ENCODE measurements at places on chromosomes 7 and 10.

- peaks cover 3% of the 10 kb centered on the region for H3K4me1 ChIP-seq
- no peak overlapping the region for H3K4me3 ChIP-seq
- no peaks in the 10 kb centered on the region for H3K36me3 ChIP-seq
- DNase-seq, result peak; percentile 65
- H3K27me3 ChIP-seq, result peaks cover 11% of the 10 kb centered on the region
Measured at GRCh38 chr7:108529341-108529740, 3.4 kb upstream of the PNPLA8 start.

DNA sequence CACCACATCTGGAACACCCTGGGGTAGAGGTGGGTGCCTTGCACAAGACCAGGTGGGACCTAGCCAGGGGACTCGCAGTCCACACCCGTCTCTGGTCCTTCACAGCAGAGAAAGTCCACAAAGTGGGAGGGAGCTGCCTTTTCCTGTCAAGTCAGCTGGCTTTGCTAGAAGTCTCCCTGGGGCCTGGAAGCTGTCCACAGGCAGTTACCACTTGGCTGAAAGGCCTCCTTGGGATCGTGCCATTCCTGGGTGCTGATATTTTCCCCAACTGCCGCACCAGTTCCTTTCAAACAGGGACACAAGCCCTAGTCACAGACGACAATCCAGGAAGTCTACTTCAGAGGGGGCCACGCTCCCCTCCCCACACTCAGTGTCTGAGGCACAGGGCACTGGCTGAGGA is 75.4 kb downstream of the AFAP1L2 start:
- no peaks in the 10 kb centered on the region for H3K4me1 ChIP-seq
- no peaks in the 10 kb centered on the region for H3K27me3 ChIP-seq
- no peaks in the 10 kb centered on the region for H3K36me3 ChIP-seq
- no peak for DNase-seq

GRCh38 chr7:17680943-17681351 is 259.3 kb downstream of the SNX13 start:
- H3K27ac ChIP-seq, result no peak overlapping the region
- no peak for DNase-seq
- no peaks in the 10 kb centered on the region for H3K27me3 ChIP-seq
- H3K4me1 ChIP-seq, result peaks cover 10% of the 10 kb centered on the region

GRCh38 chr10:43794181-43794815 is 145.6 kb upstream of the ZNF32 start:
- H3K4me1 ChIP-seq, result no peaks in the 10 kb centered on the region
- no peaks in the 10 kb centered on the region for H3K27me3 ChIP-seq
- DNase-seq, result peak; percentile 22
- no peak overlapping the region for H3K27ac ChIP-seq
- no peaks in the 10 kb centered on the region for H3K36me3 ChIP-seq

DNA sequence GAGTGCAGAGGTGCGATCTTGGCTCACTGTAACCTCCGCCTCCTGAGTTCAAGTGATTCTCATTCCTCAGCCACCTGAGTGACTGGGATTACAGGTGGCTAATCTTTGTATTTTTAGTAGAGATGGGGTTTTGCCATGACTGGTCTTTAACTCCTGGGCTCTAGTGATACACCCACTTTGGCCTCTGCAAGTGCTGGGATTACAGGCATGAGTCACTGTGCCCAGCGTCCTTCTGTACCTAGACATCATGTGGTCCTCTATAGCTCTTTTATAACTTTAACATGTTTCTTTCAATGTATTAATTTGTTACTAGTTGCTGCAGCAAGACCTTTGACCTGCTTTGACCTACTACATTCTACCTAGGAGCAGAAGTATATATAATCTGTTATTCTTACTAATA is 38.7 kb upstream of the BICC1 start:
- no peak overlapping the region for H3K27ac ChIP-seq
- H3K4me1 ChIP-seq, result no peaks in the 10 kb centered on the region
- no peaks in the 10 kb centered on the region for H3K27me3 ChIP-seq
- H3K4me3 ChIP-seq, result no peak overlapping the region

DNA sequence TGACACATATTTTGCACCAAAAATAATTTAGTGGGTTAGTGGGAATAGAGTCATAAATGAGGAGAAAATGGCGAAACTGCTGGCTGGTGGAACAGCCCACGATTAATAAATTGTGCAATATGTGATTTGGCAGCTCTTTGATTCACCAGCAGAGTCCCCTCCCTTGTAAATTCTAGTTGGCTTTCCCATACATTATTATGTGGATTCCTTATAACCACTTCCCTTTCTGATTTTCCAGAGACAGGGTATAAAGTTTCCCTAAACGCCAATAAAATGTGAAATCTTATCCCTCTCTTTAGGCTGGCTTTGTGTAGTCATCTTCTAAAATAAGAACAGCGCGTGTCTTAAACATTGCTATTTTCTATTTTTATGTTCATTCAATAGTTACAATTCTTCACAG is 149.4 kb upstream of the FERD3L start:
- DNase-seq, result no peak
- no peaks in the 10 kb centered on the region for H3K36me3 ChIP-seq
- no peak overlapping the region for H3K4me3 ChIP-seq
- H3K27me3 ChIP-seq, result no peaks in the 10 kb centered on the region

- DNase-seq, result no peak
- no peak overlapping the region for H3K4me3 ChIP-seq
Measured at GRCh38 chr7:2602406-2603043, 29.3 kb upstream of the TTYH3 start.

- no peaks in the 10 kb centered on the region for H3K4me1 ChIP-seq
- no peaks in the 10 kb centered on the region for H3K27me3 ChIP-seq
- H3K4me3 ChIP-seq, result no peak overlapping the region
- H3K36me3 ChIP-seq, result no peaks in the 10 kb centered on the region
Measured at GRCh38 chr10:72802763-72803505, 90.6 kb upstream of the OIT3 start.

- H3K27me3 ChIP-seq, result no peaks in the 10 kb centered on the region
- no peak overlapping the region for H3K4me3 ChIP-seq
- H3K27ac ChIP-seq, result no peak overlapping the region
- no peaks in the 10 kb centered on the region for H3K36me3 ChIP-seq
- DNase-seq, result no peak
Measured at GRCh38 chr7:50851891-50852290, 69.2 kb upstream of the GRB10 start.

GRCh38 chr10:90997670-90998069 is 76.8 kb upstream of the ANKRD1 start:
- DNase-seq, result no peak
- peaks cover 3% of the 10 kb centered on the region for H3K4me1 ChIP-seq
- H3K36me3 ChIP-seq, result no peaks in the 10 kb centered on the region
- H3K4me3 ChIP-seq, result no peak overlapping the region
- no peaks in the 10 kb centered on the region for H3K27me3 ChIP-seq

- H3K27ac ChIP-seq, result no peak overlapping the region
- no peaks in the 10 kb centered on the region for H3K36me3 ChIP-seq
- peaks cover 6% of the 10 kb centered on the region for H3K4me1 ChIP-seq
- H3K27me3 ChIP-seq, result no peaks in the 10 kb centered on the region
- no peak overlapping the region for H3K4me3 ChIP-seq
Measured at GRCh38 chr7:131188367-131189339, 139.0 kb upstream of the MKLN1 start.

DNA sequence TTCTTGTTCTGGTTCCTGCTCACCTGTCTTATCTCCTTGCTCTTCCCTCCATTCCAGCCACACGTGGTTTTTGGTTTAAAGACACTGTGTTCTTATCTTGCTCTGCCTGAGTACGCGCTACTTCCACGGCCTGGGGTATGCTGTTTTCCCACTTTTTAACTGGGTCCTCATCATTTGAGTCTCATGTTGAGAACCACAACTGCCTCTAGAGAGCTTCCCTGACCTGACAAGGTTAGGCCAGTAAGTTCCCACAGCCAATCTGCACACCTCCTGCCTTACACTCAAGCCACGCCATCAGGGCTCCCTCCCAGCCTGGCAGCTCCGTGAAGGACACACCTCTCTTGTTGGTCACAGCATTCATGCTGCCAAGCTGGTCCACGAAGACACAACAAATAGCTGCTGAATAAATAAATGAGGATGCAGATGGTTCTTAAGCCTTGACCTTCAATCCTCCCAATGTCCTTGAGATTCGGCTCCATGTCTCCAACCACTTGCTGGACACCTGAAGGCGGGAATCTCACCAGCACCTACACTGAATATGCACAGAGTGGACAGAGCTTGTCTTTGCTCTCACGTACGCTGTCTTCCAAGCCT is 201.7 kb upstream of the KLF14 start:
- H3K27me3 ChIP-seq, result no peaks in the 10 kb centered on the region
- no peak overlapping the region for H3K27ac ChIP-seq
- no peak for DNase-seq
- H3K4me1 ChIP-seq, result no peaks in the 10 kb centered on the region
- no peak overlapping the region for H3K4me3 ChIP-seq

DNA sequence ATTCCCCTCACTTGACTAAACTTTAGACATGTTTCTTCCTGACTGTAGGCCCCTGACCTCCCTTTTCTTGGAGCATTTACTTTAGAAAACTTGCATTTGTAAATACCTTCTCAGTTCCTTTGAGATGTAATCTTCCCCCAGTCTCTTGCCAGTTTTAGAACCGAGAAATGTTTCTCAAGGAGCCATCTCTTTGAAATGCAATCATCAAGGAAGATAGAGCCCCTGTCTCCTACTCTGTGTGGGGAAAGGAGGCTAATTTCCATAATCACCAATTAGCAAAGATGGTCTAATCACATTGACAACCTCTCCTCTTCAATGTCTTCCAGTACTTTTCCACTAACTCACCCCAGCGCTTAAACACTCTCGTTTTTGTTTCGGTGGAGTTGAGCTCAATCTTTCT is 70.0 kb upstream of the SMIM30 start:
- H3K27me3 ChIP-seq, result peaks cover 5% of the 10 kb centered on the region
- no peak overlapping the region for H3K4me3 ChIP-seq
- H3K4me1 ChIP-seq, result no peaks in the 10 kb centered on the region
- H3K27ac ChIP-seq, result no peak overlapping the region
- no peaks in the 10 kb centered on the region for H3K36me3 ChIP-seq

DNA sequence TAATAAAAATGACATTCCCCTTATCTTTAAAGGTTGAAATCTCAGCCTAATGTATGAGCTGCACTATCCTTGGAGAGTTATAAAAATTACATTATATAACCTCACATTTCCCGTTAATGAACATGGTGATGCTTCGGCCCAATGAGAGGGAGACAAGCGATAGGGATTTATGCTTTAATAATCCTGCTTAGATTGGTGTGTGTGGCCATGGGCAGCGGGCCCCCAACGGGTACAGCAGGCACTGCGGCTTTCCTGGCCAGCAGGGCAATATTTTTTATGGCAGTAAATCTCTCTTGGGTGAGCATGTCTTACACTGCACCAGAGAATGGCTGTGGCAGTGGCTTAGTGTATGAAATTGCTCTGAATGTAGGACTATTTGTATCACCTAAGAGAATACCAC is 246.3 kb downstream of the GFRA1 start:
- DNase-seq, result no peak
- no peaks in the 10 kb centered on the region for H3K4me1 ChIP-seq
- H3K27ac ChIP-seq, result no peak overlapping the region
- H3K36me3 ChIP-seq, result no peaks in the 10 kb centered on the region
- no peaks in the 10 kb centered on the region for H3K27me3 ChIP-seq
- H3K4me3 ChIP-seq, result no peak overlapping the region

DNA sequence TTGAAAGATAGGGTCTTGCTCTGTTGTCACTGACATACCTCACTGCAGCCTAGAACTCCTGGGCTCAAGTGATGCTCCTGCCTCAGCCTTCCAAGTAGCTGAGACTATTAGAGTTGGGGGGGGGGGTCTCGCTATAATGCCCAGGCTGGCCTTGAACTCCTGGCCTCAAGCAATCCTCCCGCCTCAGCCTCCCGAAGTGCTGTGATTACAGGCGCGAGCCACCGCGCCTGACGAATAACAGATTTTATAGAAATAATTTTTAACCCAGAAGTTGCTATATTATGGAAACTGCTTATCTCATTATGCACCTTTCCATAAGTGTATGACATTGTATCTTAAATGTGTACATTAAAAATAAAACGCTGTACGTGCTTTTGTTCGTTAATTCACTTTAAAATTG is 846 bp downstream of the ANKRD26 start:
- H3K27ac ChIP-seq, result no peak overlapping the region
- H3K4me3 ChIP-seq, result peak overlapping the region; percentile 89
- no peaks in the 10 kb centered on the region for H3K27me3 ChIP-seq
- no peaks in the 10 kb centered on the region for H3K4me1 ChIP-seq

- H3K27me3 ChIP-seq, result peaks cover 23% of the 10 kb centered on the region
- no peaks in the 10 kb centered on the region for H3K36me3 ChIP-seq
- H3K4me3 ChIP-seq, result no peak overlapping the region
- no peak for DNase-seq
- H3K4me1 ChIP-seq, result peaks cover 3% of the 10 kb centered on the region
Measured at GRCh38 chr10:113452146-113452845, 100.6 kb upstream of the HABP2 start.

DNA sequence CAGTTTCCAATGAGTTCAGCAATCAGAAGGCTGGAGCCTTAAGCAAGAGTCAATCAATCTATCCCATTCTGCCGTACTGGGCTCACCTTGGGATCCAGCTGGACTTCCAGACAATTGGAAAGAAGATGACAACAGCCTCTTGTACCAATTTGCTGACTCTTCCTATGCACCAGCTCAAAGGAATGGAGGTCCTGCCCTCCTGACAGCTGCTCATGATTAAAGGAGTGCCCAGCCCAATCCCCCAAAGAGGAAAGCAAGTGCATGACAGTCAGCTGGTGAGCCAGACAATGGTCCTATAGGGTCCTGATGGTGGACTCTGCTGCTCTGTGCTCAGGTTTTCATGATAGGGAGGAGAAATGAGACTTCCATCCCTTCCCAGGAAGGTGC is 25.1 kb downstream of the VSTM4 start:
- no peaks in the 10 kb centered on the region for H3K27me3 ChIP-seq
- DNase-seq, result no peak
- no peak overlapping the region for H3K4me3 ChIP-seq
- no peaks in the 10 kb centered on the region for H3K4me1 ChIP-seq
- no peak overlapping the region for H3K27ac ChIP-seq

GRCh38 chr7:156224833-156225225 is 412.6 kb upstream of the SHH start:
- no peaks in the 10 kb centered on the region for H3K4me1 ChIP-seq
- H3K36me3 ChIP-seq, result no peaks in the 10 kb centered on the region
- H3K27ac ChIP-seq, result no peak overlapping the region
- H3K4me3 ChIP-seq, result no peak overlapping the region

DNA sequence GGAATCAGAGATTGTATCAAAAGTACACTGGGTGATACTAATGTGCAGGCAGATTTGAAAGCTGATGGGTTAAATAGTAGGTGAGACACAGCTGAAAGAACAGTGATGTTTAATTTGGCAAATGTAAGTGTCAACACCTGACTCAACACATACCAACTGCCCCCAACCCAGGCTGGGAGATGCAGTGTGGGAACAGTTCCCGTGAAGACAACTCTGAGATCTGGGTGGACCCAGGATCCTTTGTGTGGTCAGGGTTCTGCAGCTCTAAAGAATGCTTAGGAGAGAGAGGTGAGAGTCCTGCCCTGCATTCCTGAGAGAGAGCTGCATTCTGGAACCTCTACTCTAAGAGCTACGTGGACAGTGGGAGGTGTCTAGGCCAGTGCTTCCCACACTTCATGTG is 479.7 kb downstream of the RPS24 start:
- H3K4me3 ChIP-seq, result no peak overlapping the region
- DNase-seq, result peak; percentile 61
- no peaks in the 10 kb centered on the region for H3K4me1 ChIP-seq
- H3K27me3 ChIP-seq, result no peaks in the 10 kb centered on the region
- H3K27ac ChIP-seq, result no peak overlapping the region

GRCh38 chr7:52682993-52683392 is 352.4 kb upstream of the POM121L12 start:
- no peak for DNase-seq
- no peak overlapping the region for H3K4me3 ChIP-seq
- no peaks in the 10 kb centered on the region for H3K36me3 ChIP-seq
- no peaks in the 10 kb centered on the region for H3K27me3 ChIP-seq
- no peaks in the 10 kb centered on the region for H3K4me1 ChIP-seq

Measured in endodermal cell (in vitro differentiated cells).